ENCODE measurements at places on chromosomes 2 and 18.

GRCh38 chr2:55311444-55311870 lies 42.4 kb upstream of the MTIF2 start:
- DNase-seq = no peak

GRCh38 chr18:76317136-76317535 lies 177.9 kb downstream of the ZNF516 start:
- DNase-seq = no peak

- peak; percentile 38 for DNase-seq
Measured at GRCh38 chr2:37648331-37649011, 23.0 kb downstream of the CDC42EP3 start.

- DNase-seq = no peak
Measured at GRCh38 chr2:11950896-11951295, 204.5 kb downstream of the LPIN1 start.

DNA sequence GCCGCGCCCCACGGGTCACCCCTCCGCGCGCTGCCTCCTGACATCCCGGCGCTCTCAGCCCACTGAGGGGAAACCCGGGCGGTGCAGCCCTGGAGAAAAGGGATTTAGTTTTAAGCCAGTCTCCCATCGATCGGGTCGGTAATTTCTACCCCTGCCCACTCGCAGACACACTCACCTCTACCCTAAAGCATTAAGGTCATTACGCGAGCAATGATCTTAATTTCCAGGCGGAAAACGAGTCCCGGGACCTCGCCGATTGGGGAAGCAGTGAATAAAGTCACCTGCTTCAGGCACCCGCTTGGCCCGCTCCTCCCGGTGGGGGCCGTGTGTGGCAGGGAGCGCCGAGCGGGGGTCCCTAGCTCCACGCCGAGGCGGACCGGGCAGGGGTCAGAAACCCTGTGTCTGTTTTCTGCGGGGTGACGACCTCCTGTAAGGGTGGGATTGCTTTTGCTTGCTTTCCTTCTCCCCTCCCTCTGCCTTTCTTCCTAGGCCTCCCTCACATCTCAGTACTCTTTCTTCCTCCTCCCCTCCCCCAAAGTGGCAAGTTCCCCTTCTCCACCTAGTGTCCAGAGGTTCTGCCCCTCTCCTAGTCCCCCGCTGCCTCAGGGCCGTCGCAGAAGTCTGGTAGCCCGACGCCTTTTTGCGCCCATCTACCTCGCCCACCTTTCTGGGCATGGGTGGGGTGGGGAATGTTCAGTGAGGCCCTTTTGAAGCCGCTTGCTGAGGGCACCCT lies 142.6 kb downstream of the MEIS1 start:
- DNase-seq = no peak

DNA sequence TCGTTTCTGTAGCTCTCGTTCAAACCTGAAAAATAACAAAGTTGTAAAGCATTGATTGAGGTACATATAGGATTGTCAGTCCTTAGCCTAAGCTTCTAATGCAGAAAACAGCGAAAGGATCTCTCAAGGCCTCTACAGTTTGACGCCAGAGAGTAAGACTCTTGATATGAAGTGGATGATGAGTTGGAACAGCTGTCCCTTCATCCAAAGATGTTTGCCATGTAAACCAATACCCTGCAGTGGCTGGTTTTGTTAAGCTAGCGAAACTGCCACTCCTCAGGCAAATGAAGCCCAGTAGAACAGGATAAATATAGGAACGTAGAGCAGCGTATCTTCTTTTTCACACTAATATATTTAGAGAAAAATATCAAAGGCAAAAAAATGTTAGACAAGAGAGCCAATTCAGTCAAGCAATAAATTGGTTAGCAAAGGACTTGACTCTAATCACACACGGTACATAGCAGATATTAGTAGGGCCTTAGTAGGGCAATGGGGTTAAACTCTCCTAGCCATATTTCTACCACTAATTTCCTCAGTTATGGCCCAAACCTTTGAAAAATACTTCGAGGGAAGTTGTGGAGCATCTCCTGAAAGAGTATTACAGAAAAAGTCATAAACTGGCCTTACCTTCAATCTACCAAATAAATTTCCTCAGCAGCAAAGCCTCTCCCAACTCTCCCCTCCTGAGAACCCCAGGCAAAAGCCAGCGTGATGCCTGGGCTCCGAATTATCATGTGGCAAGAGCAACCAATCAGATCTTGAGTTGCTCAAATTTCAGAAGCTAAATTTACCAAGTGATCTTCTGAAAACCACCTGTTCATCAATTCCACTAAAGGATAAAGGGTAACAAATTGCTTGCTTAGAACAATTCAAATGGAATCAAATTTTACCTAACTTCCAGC lies at the start of gene NEB:
Gene NEB (minus strand): TSS at position 706 of the 902 bp plus-strand sequence. CDS start 1,320 bp downstream, outside the sequence.
- DNase-seq = no peak

- DNase-seq = no peak
Measured at GRCh38 chr2:129334696-129335410, 644.6 kb upstream of the RAB6C start.
